Endothelial cell (in vitro differentiated cells): ENCODE measurements at places on chromosomes 1 and 21. TPM values are rescaled to one million over a fixed set of nuclear protein-coding genes. Genes with fewer than 3 reads are reported as not detected.

The CYB5RL gene
- 6.7 TPM for total RNA-seq

The SORT1 gene
- 49.0 TPM for total RNA-seq

The RNF186 gene
- total RNA-seq = not detected

The C1QC gene
- total RNA-seq = not detected

The LRRC38 gene
- not detected for total RNA-seq

DNA sequence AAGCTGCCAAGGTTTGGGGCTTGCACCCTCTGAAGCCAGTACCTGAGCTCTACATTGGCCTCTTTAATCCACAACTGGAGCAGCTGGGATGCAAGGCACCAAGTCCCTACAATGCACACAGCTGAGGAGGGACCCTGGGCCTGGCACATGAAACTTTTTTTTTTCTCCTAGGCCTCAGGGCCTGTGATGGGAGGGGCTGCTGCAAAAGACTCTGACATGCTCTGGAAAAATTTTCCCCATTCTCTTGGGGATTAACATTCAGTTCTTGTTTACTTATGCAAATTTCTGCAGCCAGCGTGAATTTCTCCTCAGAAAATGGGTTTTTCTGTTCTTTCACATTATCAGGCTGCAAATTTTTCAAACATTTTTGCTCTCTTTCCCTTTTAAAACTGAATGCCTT is 1072.2 kb downstream of the BRINP3 start:
- no peak overlapping the region for H3K27ac ChIP-seq
- no peak overlapping the region for H3K4me3 ChIP-seq
- no peaks in the 10 kb centered on the region for H3K36me3 ChIP-seq
- DNase-seq = no peak

DNA sequence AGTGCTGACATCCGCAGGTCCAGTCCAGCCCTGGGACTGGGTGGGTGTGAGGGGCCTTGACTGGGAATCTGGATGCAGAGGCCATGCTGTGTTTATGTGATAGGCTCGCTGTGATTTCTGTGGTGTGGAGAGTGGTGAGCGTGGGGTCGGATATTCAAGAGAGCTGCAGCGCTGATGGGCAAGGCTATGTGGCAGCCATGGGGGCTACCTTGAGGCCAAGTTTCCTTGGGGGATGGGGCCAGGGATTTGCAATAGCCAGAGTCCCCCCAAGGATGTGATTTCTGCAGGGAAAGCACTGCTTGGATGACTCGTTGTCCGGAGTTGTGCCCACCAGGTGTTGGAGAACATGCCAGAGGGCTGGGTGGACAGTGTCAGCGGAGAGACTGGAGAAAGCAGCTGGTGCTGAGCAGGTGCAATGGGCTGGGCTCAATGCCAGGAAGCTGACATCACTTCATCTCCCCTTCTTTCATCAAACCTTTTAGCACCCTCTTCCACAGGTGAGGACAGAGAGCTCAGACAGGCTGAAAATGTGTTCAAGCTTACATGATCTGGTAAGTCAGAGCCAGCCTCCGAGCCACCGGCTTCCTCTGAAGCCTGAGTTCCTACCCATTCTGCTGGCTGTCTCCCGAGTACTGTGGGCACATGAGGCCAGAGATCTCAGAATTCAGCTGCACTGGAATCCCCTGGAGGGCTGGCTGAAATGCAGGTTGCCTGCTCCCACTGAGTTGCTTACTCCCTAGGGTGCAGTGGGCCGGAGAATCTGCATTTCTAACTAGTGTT is 132.9 kb downstream of the RHOU start:
- H3K36me3 ChIP-seq = no peaks in the 10 kb centered on the region
- H3K27ac ChIP-seq = no peak overlapping the region

DNA sequence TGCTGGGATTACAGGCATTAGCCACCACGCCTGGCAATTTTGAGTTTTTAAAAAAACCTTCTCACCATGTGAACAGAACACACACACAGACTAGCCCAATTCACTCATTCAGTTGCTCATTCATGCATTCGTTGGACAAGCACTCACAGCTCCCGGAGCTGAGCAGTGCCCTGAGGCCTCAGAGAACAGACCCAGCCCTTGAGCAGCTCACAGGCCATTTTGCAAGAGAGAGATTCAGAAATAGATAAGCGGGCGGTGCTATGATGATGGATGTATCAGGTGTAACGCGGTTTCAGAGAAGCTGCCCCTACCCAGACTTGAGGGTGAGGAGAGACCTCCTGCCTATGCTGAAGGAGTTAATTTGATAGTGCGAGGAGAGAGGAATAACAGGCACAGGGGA is 18.6 kb downstream of the PTAFR start:
- no peak for DNase-seq
- H3K4me1 ChIP-seq = peaks cover 7% of the 10 kb centered on the region
- no peak overlapping the region for H3K27ac ChIP-seq

- no peaks in the 10 kb centered on the region for H3K36me3 ChIP-seq
- H3K27ac ChIP-seq = no peak overlapping the region
- H3K4me1 ChIP-seq = peaks cover under 1% of the 10 kb centered on the region
- H3K27me3 ChIP-seq = no peaks in the 10 kb centered on the region
- no peak for DNase-seq
- no peak overlapping the region for H3K4me3 ChIP-seq
Observed at GRCh38 chr1:219138747-219139146, 34.9 kb upstream of the LYPLAL1 start.

DNA sequence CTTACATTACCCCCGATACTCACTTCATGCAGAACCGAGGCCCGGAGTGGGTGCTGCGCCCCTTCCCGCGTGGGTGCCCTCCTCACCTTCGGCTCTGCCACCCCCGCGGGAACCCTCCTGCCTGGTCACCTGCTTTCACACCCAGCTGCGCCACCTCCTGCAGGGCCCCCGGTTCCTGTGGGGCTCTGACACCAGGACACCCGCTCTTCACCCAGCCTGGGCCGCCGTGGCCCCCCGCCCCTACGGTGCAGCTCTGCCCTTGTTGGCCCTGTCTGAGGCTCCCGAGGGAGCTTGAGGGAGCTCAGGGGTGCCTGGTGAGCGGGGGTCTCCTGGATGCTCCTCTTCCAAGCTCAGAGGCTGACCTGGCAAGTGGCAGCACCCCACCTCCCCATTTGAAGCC is 19.0 kb downstream of the RRP1 start:
- H3K27ac ChIP-seq = no peak overlapping the region
- H3K4me3 ChIP-seq = no peak overlapping the region
- peaks cover 13% of the 10 kb centered on the region for H3K4me1 ChIP-seq
- DNase-seq = no peak
- H3K36me3 ChIP-seq = no peaks in the 10 kb centered on the region
- H3K27me3 ChIP-seq = peaks cover 4% of the 10 kb centered on the region

- peaks cover 13% of the 10 kb centered on the region for H3K4me1 ChIP-seq
- H3K36me3 ChIP-seq = peaks cover 3% of the 10 kb centered on the region
- DNase-seq = no peak
- no peak overlapping the region for H3K4me3 ChIP-seq
Observed at GRCh38 chr1:230065161-230065560, 1.9 kb upstream of the GALNT2 start.

- H3K4me1 ChIP-seq = no peaks in the 10 kb centered on the region
- H3K4me3 ChIP-seq = no peak overlapping the region
- H3K36me3 ChIP-seq = no peaks in the 10 kb centered on the region
- no peak for DNase-seq
- no peaks in the 10 kb centered on the region for H3K27me3 ChIP-seq
Observed at GRCh38 chr1:244218220-244218619, 167.1 kb downstream of the ZBTB18 start.

DNA sequence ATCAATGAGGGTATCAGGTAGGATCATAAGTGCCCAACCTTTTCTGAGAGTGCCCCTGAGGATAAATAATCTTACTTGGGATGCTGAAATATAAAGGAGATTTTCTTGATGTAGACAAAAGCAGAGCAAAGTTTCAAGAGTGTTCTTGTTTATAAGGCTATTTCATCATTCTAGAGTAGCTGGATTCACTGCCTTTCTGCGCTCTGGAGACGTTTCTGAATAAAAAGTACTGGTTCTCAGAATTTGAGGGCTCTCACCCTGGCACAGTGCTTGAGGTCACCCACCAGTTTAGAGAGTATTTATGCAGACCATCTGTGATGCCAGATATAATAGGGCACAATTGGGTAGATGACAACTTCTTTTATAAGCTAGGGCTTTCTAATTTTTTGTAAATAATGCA is 103.3 kb downstream of the GDAP2 start:
- H3K27me3 ChIP-seq = peaks cover 3% of the 10 kb centered on the region
- DNase-seq = no peak
- H3K4me1 ChIP-seq = no peaks in the 10 kb centered on the region
- H3K4me3 ChIP-seq = no peak overlapping the region

DNA sequence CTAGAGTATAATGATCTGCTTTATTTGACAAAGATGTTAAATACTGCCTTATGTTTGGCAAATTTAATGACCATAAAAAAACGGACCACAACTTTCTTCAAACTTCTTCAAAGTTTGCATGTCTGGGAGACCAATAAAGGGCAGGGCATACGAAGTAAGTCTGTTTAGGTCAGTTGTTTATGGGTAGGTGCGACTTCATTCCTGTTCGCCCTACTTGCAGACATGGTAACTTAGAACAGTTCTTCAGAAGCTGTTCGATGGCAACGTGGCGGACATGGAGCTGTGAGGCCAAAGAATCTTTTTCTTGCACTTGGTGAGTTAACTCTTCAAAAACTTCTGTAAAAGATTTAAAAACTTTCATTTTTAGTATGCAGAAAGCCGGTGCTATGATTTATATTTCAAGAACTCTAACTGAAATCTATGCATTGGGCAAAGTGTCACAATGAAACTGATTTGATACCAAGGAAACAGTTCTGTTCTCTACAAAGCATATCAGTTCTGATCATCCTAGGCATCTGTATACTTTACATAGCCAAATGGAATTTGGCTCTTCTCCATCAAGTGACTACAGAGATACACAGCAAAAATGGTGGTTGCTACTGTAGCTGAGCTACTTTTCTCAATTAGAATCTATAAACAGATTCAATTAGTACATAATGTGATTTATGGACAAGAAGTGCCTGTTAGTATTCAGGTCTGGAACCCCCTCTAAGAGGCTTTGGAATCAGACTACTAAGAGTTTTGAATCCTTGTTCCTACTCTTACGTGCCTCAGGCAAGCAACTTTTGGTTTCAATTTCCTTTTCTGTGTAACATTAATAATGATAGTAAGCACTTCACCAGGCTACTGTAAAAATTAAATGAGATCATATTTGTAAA is 25.7 kb downstream of the C21orf91 start:
- no peak for DNase-seq
- no peaks in the 10 kb centered on the region for H3K27me3 ChIP-seq
- H3K4me1 ChIP-seq = no peaks in the 10 kb centered on the region
- no peaks in the 10 kb centered on the region for H3K36me3 ChIP-seq
- H3K4me3 ChIP-seq = no peak overlapping the region

- DNase-seq = no peak
- no peak overlapping the region for H3K27ac ChIP-seq
- no peak overlapping the region for H3K4me3 ChIP-seq
- peaks cover 1% of the 10 kb centered on the region for H3K27me3 ChIP-seq
Observed at GRCh38 chr21:44020551-44020950, 8.4 kb downstream of the TRAPPC10 start.

DNA sequence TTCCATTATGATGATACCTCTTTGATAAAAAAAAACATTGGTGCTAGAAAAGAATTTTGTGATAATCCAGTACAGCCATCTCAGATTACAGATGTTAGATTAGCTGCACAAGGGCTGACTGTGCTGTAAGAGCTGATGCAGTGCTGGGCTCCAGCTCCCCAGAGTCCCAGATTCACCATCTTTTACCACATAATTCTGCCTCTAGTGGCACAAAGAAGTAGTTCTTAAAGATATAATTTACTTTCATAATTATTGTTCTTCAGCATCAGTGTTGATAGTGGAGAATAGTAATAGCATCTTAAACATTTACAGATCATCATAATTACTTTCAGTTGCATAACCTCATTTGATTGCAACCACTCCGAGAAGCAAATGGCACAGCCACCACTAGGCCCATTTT is 262.1 kb downstream of the BRINP2 start:
- peaks cover 3% of the 10 kb centered on the region for H3K27me3 ChIP-seq
- H3K27ac ChIP-seq = no peak overlapping the region
- DNase-seq = no peak
- H3K4me3 ChIP-seq = no peak overlapping the region

- no peak overlapping the region for H3K4me3 ChIP-seq
- peaks cover 32% of the 10 kb centered on the region for H3K36me3 ChIP-seq
- H3K27ac ChIP-seq = no peak overlapping the region
- DNase-seq = no peak
Observed at GRCh38 chr1:71071720-71072119, 9.1 kb downstream of the ZRANB2 start.

DNA sequence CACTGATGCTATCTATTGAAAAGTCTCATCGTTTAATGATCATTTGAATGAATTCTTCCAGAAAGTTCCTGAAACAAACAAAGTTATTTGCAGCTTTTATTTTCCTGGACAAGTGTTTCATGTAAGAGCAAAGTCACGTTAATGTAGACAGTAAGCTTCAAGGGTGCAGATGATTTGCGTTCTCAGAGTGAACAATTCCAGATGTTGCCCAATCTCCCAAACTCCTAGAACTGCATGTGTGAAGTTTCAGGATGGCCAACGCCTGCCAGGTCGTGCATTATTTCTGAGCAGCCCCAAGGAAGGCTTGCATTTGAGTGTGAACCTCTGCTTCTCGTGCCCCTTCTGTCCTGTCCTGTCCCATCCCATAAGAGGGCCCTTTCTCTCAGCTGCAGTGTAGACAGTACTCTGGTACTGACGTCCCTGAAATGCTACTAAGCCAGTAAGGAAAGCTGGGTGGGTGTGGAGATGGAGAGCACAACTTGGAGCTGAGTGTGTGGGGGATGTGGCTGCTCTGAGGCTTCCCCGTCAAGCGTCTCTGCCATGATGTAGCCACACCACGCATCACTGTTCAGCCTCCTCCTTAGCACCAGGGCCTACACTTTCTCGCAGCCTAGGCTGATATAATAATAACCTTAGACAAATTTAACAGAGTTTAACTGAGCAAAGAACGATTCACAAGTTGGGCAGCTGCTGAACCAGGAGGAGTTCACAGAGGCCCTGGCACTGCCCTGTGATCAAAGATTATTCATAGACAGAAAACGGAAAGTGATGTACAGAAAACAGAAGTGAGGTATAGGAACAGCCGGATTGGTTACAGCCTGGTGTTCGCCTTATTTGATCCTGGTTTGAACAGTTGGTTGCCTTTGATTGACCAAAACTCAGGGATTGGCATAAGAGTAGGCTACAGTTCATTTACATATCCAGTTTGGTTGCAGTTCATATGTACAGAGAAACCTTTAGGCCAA is 50.4 kb downstream of the RHOU start:
- no peaks in the 10 kb centered on the region for H3K36me3 ChIP-seq
- no peaks in the 10 kb centered on the region for H3K27me3 ChIP-seq
- H3K4me1 ChIP-seq = no peaks in the 10 kb centered on the region
- no peak for DNase-seq
